Left lung (tissue), 14 donors: ENCODE measurements at places on chromosomes 16 and 17. TPM values are rescaled to one million over a fixed set of nuclear protein-coding genes. Genes with fewer than 3 reads are reported as not detected.
A peak's percentile ranks its signal among the peaks of the same experiment; 100 is the strongest.

- DNase-seq: no peak
Observed at GRCh38 chr17:40290629-40291280, 3.1 kb downstream of the CDC6 start.

Gene SPATA32
- 0.13 TPM for polyA plus RNA-seq

DNA sequence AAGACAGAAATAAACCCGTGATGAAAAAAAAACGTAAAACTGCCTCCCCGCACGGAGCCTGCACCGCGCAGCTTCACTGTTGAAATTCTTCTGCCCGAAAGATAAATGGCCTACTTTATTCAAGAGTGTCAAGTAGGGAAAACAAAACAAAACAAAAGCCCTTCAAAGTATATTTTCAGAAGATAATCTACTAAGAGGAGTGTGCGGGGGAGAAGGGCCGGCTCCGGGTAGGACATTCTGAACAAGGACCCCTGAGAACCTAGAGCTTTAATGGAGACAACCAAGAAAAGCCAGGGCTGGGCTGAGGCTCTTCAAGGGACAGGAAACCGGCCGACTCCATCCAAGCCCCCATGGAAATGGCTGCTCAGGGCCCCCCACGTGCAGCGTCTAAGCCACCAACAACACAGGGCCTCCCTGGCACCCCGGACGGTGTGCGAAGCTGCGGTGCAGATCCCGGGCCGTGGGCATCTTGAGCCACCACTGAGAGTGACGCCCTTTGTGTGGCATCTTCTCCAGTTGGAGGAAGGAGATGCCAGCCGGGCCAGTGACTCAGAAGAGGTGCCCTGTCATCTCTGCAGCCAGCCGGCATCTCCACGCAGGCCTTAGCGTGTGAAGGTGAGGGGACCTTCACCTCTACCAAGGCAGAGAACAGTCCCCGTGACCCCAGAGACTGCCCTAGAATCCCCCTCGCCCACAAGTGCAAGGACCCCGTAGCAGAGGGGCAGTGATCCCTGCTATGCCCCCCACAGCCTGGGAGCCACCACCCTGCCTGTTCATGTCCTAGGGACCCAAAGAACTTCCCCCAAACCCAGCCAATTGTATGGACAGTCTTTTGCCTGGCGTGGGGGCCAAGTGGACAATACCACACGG lies 250.8 kb downstream of the C16orf95 start:
- DNase-seq: no peak

Gene GRB7
- 34.2 TPM for polyA plus RNA-seq

- peak; percentile 87 for DNase-seq
Observed at GRCh38 chr16:56607109-56607618, 1.2 kb upstream of the MT2A start.

GRCh38 chr17:67203818-67204217 lies 41.2 kb downstream of the HELZ start:
- no peak for DNase-seq

GRCh38 chr17:44024271-44024663 lies 9.5 kb upstream of the TMEM101 start:
- no peak for DNase-seq

DNA sequence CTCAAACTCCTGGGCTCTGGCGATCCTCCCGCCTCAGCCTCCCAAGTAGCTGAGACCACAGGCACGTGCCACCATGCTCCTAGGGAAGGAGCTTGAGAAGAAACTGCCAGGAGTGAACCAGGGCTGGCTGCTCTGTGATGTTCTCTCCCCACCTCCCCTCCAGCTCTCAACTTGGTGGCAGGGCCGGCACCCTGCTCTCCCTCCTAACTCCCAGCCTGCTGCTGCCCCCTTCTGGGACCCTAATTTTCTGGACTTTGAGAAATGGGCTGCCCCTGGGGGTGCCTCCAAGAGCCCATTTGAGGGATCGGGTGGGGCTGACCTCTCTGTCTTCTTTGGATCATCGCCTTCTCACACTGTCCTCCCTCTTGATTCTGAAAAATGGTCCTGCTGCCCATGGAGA lies 14.9 kb upstream of the STAT3 start:
- no peak for DNase-seq

- no peak for DNase-seq
Observed at GRCh38 chr17:38419508-38419981, 8.7 kb upstream of the ARHGAP23 start.

Gene MYH4
- not detected for polyA plus RNA-seq

DNA sequence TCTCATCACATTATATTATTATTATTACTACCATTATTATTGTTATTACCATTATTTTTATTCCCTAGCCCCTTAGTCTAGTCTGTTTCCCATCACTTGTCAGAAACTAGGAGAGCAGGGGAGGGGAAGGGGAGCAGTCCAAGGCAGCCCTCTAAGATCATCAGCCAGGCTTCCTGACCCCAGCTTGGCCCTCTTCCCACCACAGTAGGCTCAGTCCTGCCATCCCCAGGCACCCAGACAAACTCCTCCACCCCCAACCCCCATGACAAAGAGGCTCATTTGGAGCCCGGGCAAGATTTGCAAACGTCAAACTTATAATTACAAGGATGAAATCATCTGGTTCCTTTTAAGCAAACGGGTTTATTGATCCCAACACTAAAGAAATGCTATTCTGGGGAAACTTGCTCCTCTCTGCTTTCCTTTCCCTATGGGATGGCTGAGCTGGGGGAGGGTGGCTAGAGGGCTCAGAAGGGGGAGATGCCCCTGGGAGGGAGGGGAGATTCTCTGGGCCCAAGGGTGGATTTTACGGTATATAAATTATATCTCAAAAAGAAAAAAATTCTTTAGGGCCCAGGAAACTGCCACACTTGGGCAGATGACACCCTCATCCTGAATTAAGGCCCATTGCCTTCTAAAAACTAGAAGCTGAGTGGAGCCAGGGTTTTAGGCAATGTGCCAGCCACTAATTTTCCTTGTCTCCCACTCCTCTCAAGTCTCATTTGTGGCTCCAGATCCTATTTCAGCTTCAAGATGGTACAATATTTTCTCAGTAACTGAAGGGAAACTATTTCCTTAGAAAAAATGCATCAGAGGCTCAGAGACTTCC lies 4.4 kb upstream of the CBFB start:
- DNase-seq: no peak

DNA sequence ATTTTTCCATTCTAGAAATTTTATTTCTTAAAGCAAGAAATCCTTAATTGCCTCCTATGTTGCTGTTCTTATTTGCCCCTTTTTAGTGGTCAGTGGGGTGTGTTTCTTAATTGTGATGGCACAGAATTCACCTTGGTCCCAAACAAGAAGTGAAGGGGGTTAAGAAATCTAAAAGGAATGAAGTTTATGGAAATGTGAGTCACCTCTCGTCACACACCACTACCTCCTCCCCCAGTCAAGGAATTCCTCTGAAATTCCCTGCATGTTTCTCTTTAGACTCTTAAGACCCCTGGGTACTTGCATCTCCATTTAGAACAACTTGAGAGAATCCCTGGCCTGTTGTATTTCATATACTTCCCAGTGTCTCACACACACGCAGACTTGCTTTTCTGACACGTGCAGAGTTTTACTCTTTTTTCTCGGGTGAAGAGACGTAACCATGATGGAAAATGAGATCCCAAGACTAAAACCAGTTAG lies 247.4 kb downstream of the PRKCA start:
- DNase-seq: no peak

- no peak for DNase-seq
Observed at GRCh38 chr16:2385190-2385836, 43.9 kb upstream of the CCNF start.

Gene CCL23
- polyA plus RNA-seq: 0.52 TPM
